ENCODE measurements at places on chromosomes 16 and 17. TPM values are rescaled to one million over a fixed set of nuclear protein-coding genes. Genes with fewer than 3 reads are reported as not detected.

The CD300LB gene
- not detected for polyA plus RNA-seq

The IL34 gene
- 0.15 TPM for polyA plus RNA-seq

The ENPP7 gene
- not detected for polyA plus RNA-seq

The MYL4 gene
- not detected for polyA plus RNA-seq

The NEK8 gene
- polyA plus RNA-seq = 2.8 TPM

The PRCD gene
- 0.93 TPM for polyA plus RNA-seq

The GCGR gene
- not detected for polyA plus RNA-seq

The ANKRD40CL gene
- not detected for polyA plus RNA-seq

GRCh38 chr17:64741038-64741641 lies 79.0 kb upstream of the SMURF2 start:
- 0 out of 2 replicates have a peak overlapping the region, but pooled peaks have one; percentile 22 for H3K4me3 ChIP-seq
- H3K36me3 ChIP-seq = no peaks in the 10 kb centered on the region
- no peaks in the 10 kb centered on the region for H3K27me3 ChIP-seq
- H3K4me1 ChIP-seq = peaks cover 46% of the 10 kb centered on the region

GRCh38 chr17:80667462-80668277 lies 123.0 kb downstream of the RPTOR start:
- H3K27ac ChIP-seq = no peak overlapping the region
- H3K36me3 ChIP-seq = no peaks in the 10 kb centered on the region
- no peak for DNase-seq
- no peaks in the 10 kb centered on the region for H3K27me3 ChIP-seq
- H3K4me3 ChIP-seq = no peak overlapping the region
- H3K4me1 ChIP-seq = peaks cover 12% of the 10 kb centered on the region

DNA sequence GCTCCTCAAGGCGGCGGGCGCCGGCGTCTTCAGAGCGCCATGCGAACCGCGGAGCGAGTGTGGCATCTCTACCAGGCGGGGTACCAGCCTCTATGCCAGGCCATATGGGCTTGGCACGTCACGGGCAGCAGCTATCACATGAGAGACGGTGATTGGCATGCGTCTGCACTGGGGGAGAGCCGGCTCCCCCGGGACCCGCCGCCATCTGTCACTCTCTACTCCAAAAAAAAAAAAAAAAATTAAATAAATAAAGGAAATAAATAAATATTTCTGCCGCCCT lies at the start of gene NEUROD2:
TSS of gene NEUROD2 (minus strand) at position 70 of the 280 bp plus-strand sequence. CDS start 1,321 bp downstream, outside the sequence.
- H3K27me3 ChIP-seq = peaks cover 65% of the 10 kb centered on the region
- DNase-seq = no peak
- H3K4me3 ChIP-seq = no peak within 1 kb of the TSS
- H3K27ac ChIP-seq = no peak within 1 kb of the TSS
- H3K4me1 ChIP-seq = no peaks in the 10 kb centered on the region

DNA sequence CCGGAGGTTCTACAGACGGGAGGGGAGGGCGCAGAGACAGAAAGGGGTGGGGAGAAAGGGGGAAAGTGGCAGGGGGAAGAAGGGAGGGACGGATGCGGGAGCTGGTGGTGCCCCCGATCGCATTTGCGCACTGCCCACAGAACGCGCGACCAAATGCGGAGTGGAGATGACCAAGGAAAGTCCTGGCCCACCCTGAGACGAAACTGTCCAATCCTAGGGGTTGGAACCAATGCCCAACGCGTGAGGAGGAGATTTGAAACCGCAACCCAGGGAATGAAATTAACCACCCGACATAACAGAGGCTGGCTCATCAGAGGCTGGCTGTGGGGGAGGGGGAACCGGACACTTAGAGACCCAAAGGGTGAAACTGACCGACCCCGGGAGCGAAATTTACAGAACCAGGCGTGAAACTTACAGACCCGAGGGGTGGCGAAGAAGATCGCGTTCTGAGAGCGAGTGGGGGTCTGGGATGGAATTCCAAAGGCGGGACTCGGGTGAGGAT lies 1.4 kb downstream of the HES7 start:
- H3K4me3 ChIP-seq = peak overlapping the region; percentile 75
- H3K27ac ChIP-seq = no peak overlapping the region
- DNase-seq = peak; percentile 72
- no peaks in the 10 kb centered on the region for H3K27me3 ChIP-seq
- peaks cover 30% of the 10 kb centered on the region for H3K4me1 ChIP-seq
- H3K36me3 ChIP-seq = no peaks in the 10 kb centered on the region

- DNase-seq = peak; percentile 8
- H3K4me1 ChIP-seq = no peaks in the 10 kb centered on the region
- 0 out of 2 replicates have a peak, but pooled peaks cover 3% of the 10 kb centered on the region for H3K36me3 ChIP-seq
- H3K27ac ChIP-seq = no peak overlapping the region
- no peaks in the 10 kb centered on the region for H3K27me3 ChIP-seq
These were observed 1.3 kb downstream of the ZNF750 start for GRCh38 chr17:82838386-82839063.

GRCh38 chr16:87780385-87780989 lies 14.7 kb upstream of the KLHDC4 start:
- no peak overlapping the region for H3K4me3 ChIP-seq
- H3K36me3 ChIP-seq = no peaks in the 10 kb centered on the region
- DNase-seq = peak; percentile 25
- no peaks in the 10 kb centered on the region for H3K27me3 ChIP-seq
- peaks cover 28% of the 10 kb centered on the region for H3K4me1 ChIP-seq

DNA sequence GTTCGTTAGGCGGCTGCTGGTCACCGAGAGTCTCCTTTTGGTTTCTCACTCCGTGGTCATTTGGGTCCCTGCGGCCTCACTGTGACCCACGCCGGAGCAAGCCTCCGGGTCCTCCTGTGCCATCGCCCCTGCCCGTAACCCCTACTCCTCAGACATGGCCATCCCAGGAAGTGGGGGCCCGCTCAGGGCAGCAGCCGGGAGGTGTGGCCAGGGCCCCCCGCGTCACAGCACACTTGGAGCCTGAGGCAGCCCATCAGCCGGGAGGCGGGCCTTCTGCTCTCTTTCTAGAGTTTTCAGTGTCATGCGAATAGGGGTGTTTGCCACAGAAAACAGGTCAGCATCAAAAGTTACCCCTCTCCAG lies 7.9 kb upstream of the WFIKKN1 start:
- no peak overlapping the region for H3K27ac ChIP-seq
- H3K27me3 ChIP-seq = no peaks in the 10 kb centered on the region

GRCh38 chr16:6704306-6704930 lies 628.2 kb upstream of the RBFOX1 start:
- no peaks in the 10 kb centered on the region for H3K36me3 ChIP-seq
- DNase-seq = no peak
- no peaks in the 10 kb centered on the region for H3K27me3 ChIP-seq
- H3K4me1 ChIP-seq = no peaks in the 10 kb centered on the region
- H3K4me3 ChIP-seq = no peak overlapping the region
- no peak overlapping the region for H3K27ac ChIP-seq

- no peak overlapping the region for H3K4me3 ChIP-seq
- H3K27ac ChIP-seq = no peak overlapping the region
- no peak for DNase-seq
These were observed 53.6 kb downstream of the KANSL1 start for GRCh38 chr17:46139432-46140210.

- H3K4me1 ChIP-seq = 0 out of 2 replicates have a peak, but pooled peaks cover 4% of the 10 kb centered on the region
- H3K4me3 ChIP-seq = peak within 1 kb of the TSS; percentile 80
- H3K27ac ChIP-seq = peak within 1 kb of the TSS; percentile 57
- DNase-seq = peak; percentile 99
These were observed at the start of gene MVD for GRCh38 chr16:88662843-88663606. Gene MVD, minus strand, starts transcription at chr16:88663091. Its CDS starts 11 bp downstream, at chr16:88663080.

GRCh38 chr16:55189682-55190636 lies 134.0 kb upstream of the IRX6 start:
- H3K4me3 ChIP-seq = no peak overlapping the region
- H3K27ac ChIP-seq = no peak overlapping the region
- no peaks in the 10 kb centered on the region for H3K27me3 ChIP-seq
- H3K4me1 ChIP-seq = no peaks in the 10 kb centered on the region

- no peak overlapping the region for H3K27ac ChIP-seq
- no peak for DNase-seq
- no peak overlapping the region for H3K4me3 ChIP-seq
- no peaks in the 10 kb centered on the region for H3K36me3 ChIP-seq
- peaks cover 7% of the 10 kb centered on the region for H3K4me1 ChIP-seq
These were observed 2.8 kb downstream of the ZNF48 start for GRCh38 chr16:30397776-30398660.

DNA sequence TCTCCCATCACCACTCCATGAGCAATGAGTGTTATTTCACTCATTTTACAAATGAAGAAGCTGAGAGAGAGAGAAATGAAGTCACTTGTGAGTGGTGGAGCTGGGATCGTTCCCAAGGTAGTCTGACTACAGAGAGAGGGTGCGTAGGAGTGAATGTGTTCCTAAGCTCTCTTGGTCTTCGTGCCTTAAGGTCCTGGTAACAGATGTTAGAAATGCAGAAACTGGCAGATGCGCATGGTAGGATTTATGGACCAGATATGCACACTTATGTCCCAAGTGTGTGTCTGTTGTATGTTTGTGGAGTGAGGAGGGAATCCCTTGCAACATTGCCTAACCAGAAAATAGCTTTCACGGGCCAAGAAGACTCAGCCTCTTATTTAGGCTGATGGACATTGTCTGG lies 93.2 kb upstream of the ZNF469 start:
- H3K27me3 ChIP-seq = no peaks in the 10 kb centered on the region
- peaks cover 11% of the 10 kb centered on the region for H3K4me1 ChIP-seq
- peak; percentile 89 for DNase-seq
- peak overlapping the region; percentile 73 for H3K27ac ChIP-seq
- 0 out of 2 replicates have a peak overlapping the region, but pooled peaks have one; percentile 44 for H3K4me3 ChIP-seq
- H3K36me3 ChIP-seq = no peaks in the 10 kb centered on the region

- peaks cover 25% of the 10 kb centered on the region for H3K27me3 ChIP-seq
- DNase-seq = peak; percentile 82
- H3K4me3 ChIP-seq = peak overlapping the region; percentile 26
- H3K36me3 ChIP-seq = no peaks in the 10 kb centered on the region
- no peaks in the 10 kb centered on the region for H3K4me1 ChIP-seq
These were observed 136.9 kb downstream of the KCNJ12 start for GRCh38 chr17:21513012-21513570.

GRCh38 chr17:28861393-28862203 lies 6.8 kb downstream of the ERAL1 start:
- peaks cover 10% of the 10 kb centered on the region for H3K36me3 ChIP-seq
- DNase-seq = no peak
- no peaks in the 10 kb centered on the region for H3K27me3 ChIP-seq
- H3K4me1 ChIP-seq = no peaks in the 10 kb centered on the region
- H3K27ac ChIP-seq = no peak overlapping the region

DNA sequence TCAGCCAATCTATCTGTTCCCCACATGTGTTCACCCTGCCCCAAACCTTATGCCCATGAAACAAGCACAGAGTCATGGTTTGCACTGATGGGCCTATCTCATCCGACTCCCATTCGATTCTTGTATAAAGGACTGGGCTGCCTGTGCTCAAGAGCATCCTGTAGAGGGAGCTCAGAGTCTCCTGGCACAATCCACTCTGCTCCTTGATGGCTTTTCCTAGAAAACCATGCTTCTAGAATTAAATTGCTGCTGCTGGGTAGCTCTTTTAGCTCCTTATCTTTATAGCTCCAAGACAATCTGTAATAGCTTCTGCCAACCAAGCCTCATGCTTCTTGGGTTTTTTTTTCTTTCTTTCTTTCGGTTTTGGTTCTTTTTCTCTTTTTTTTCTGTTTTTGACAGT lies 9.7 kb downstream of the ZNF19 start:
- H3K4me3 ChIP-seq = no peak overlapping the region
- H3K4me1 ChIP-seq = peaks cover 14% of the 10 kb centered on the region
- H3K36me3 ChIP-seq = peaks cover 12% of the 10 kb centered on the region
- no peaks in the 10 kb centered on the region for H3K27me3 ChIP-seq

DNA sequence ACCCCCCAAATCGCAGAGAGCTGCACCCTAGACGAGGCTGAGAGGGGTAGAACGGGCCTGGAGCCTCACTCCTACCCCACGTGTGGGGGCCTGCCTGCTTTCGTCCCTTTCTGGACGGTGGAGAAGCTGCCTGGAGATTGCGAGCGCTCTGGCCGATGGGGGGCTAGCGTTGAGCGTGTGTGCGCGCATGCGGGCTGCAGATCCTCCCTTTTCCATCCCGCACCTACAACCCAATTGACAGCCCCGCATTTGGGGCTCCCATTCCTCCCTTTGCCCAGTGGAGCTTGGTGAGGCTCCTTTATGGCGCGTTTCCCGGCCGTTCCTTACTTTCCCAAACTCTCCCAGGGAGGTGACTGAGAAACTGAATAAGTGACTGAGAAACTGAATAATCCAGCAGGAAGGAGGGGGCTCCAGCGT lies 907 bp upstream of the ESRP2 start:
- DNase-seq = no peak
- H3K27me3 ChIP-seq = no peaks in the 10 kb centered on the region
- 0 out of 2 replicates have a peak, but pooled peaks cover 5% of the 10 kb centered on the region for H3K4me1 ChIP-seq

GRCh38 chr16:47644166-47644565 lies 183.0 kb downstream of the PHKB start:
- no peaks in the 10 kb centered on the region for H3K27me3 ChIP-seq
- H3K4me1 ChIP-seq = peaks cover 16% of the 10 kb centered on the region
- H3K4me3 ChIP-seq = no peak overlapping the region
- peaks cover 5% of the 10 kb centered on the region for H3K36me3 ChIP-seq

DNA sequence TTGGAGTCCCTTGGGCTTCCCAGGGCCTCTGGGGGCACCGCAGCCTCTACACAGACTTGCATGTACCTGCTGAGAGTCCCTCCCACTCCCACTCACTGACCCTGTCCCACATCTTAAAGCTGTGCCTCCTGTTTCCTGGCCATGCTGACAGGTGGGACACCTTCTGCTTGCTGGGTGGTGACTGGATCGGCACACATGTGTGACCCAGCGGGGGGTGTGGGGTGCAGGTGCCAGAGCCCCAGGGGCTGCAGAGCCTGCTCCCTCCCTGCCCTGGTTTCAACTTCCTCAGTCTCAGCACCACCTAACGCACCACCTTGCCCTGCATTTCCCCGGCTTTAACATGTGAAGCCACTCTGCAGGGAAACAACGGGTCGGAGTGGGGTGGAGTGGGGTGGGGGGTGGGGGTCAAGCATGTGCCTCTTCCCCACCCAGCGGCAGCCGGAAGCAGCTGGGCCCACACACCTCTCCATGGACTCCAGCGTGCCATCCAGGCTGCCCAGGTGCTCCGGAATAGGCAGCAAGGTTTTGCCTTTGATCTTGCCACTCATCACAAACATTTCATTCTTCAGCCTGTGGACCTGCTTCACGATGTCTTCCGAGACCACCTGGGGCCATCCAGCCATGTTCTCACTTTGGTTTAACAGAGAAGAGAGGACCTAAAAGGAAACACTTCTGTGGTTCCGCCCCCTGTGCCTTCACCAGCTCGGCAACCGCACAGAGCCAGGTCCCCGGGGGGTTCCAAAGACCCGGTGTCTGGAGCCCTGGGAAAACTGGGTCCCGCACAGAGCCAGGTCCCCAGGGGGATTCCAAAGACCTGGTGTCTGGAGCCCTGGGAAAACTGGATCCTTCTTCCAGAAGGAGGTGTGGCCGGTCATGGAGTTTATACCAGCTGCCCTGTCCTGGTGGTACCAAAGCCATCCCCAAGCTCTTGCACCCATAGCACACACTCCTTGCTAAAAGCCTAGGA lies 4.7 kb downstream of the DNAH17 start:
- no peak overlapping the region for H3K4me3 ChIP-seq
- H3K27me3 ChIP-seq = no peaks in the 10 kb centered on the region
- no peaks in the 10 kb centered on the region for H3K4me1 ChIP-seq

All from GM23248 (cell line).